ENCODE measurements at places on chromosomes 7 and 10.

- DNase-seq: no peak
These were observed 12.5 kb downstream of the LIPA start for GRCh38 chr10:89238956-89239644.

GRCh38 chr7:50292165-50292757 lies 12.3 kb upstream of the IKZF1 start:
- no peak for DNase-seq

DNA sequence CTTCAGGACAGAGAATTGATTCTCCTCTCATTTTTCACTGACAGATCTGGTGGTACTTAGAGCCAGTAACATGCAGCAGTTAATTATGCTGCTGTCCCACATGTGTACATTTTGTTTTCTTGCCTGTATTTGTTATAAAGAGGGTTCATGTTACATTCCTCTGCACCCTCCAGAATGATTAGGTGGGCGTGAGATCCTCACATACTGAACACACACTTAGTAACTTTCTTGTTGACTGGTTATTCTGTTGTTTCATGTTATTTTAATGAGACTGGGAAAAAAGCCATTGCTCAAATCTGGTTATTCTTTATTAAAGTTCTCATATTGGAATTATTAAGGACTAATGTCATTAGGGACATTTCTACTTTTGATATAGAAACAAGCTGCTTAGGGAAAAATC lies 409.1 kb downstream of the SDK1 start:
- no peak for DNase-seq

DNA sequence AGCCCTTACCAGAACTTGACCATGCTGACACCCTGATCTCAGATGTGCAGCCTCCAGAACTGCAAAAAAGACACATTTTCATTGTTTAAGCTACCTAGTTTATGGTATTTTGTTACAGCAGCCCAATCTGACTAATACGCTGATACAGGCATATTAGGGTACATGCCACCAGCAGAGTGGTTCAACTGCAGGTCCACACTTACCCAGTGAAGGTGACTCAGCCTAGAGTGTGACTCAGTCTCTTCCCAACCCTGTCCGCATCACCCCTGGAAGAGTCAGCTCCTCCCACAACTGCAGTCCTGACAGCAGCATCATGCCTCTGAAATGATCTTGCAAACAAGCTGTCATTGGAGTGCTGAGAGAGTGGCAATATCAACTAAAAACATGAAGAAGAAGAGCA lies 30.8 kb upstream of the GOT1 start:
- DNase-seq: no peak

GRCh38 chr7:153087498-153087897 lies 327.9 kb downstream of the ACTR3B start:
- DNase-seq: no peak

GRCh38 chr10:45427970-45428366 lies 54.0 kb downstream of the ALOX5 start:
- no peak for DNase-seq

- no peak for DNase-seq
These were observed 304.9 kb upstream of the MKI67 start for GRCh38 chr10:128431083-128431482.

GRCh38 chr7:73482746-73483145 lies 39.3 kb downstream of the BAZ1B start:
- DNase-seq: peak; percentile 38

DNA sequence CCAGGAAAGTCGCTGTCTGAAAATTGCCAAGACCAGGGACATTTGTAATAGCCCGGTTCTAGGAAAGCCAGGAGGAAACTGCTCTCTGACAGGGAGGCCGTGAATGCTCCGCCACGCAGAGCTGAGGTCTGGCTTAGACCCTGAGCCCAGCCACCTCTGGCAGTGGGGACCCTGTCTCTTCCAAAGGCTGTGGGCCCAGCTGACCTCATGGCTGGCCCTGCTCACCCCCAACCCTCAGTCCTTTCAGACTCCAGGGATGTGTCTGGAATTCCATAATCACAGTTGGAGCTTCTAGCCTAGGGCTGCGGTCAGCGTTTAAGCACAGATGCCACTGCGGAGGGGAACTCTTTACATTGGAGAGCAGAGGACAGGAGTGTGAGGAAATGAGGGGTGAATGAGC lies 6.6 kb upstream of the VIPR2 start:
- DNase-seq: no peak

DNA sequence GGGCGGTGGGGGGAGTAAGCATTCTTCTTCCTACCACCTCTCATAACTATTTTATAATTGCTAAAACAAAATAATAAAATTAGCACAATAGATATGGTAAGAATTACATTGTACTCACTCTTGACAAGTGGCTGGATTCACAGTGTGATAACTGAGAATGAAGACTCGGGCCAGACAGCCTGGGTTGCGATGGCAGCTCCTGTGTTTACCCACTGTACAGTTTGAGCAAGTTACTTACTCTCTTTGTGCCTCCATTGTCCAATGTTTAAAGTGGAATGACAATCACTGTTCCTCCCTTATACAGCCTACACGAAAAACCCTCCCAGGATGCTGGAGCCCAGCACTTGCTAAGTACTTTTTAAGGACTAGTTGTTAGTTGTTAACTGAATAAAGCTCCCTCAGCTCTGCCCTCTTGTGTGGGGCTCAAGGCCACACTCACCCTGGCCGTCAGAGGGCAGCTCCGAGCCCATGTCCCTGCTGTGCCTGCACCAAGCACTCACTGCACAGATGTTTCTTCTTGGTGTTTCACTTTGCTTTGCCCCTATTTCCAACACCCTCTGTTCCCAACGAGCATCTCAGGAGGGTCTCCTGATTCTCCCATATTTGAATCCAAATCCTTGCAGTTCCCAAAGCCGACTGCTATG lies 56.4 kb upstream of the NPS start:
- peak; percentile 48 for DNase-seq

DNA sequence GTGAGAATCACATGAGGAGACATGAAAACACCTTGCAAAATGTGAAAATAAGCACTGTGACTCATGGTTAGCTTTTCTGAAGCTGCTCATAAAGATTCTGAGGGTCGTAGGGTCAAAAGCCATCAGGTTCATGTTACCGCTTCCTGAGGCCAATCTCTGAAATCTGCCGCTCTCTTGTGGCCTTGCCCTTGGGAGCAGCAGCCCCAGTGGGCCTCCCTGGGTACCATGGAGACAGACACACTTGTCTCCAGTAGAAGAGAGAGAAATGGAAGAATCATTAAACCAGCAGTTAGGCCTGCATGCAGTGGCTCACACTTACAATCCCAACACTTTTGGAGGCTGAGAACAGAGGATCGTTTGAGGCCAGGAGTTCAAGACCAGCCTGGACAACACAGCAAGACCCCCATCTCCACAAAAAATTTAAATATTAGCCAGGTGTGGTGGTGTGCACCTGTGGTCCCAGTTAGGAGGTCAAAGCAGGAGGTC lies 42.8 kb downstream of the NIPSNAP2 start:
- DNase-seq: no peak

DNA sequence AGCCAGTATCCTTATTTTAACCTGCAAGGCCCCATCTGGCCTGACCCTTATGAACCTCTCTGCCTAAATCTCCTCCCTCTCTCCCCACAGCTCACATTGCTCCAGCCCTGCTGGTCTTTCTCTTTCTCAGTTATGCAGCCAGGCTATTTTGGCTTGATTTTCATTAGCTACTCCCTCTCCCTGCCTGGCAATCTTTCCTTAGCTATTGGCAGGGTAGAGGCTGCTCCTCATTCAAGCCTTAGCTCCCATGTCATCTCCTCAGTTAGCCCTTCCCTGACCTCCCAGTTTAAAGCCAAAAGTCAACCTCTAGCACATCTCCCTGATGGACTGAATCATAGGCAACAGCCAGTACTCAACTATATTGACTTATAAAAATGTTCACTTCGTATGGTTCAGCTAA lies 214.4 kb upstream of the CELF2 start:
- no peak for DNase-seq

DNA sequence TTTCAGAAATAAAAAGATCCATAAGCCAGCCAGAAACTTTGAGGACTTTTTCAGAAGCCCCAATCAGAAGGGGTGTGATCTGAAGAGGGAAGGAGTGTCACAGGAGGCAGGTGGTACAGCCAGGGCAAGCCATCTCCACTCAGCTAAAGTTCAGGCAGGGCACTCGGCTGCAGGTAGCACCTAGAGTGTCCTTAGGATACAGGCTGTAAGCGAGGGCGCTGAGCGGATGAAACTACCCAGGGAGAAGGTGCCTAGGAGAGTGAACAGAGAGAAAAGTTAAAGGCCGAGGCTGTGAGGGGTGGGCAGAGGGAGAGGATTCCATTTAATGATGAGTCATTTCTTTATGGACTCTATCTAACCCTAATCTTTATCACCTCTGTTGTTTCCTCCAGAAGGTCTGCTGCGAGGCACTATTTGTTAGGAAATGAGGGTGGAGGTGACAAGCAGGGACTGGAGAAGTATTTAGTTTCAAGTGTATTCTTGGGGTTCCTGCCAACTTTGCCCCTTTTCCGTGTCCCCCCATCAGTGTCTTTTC lies 29.8 kb upstream of the ZCCHC24 start:
- DNase-seq: no peak

DNA sequence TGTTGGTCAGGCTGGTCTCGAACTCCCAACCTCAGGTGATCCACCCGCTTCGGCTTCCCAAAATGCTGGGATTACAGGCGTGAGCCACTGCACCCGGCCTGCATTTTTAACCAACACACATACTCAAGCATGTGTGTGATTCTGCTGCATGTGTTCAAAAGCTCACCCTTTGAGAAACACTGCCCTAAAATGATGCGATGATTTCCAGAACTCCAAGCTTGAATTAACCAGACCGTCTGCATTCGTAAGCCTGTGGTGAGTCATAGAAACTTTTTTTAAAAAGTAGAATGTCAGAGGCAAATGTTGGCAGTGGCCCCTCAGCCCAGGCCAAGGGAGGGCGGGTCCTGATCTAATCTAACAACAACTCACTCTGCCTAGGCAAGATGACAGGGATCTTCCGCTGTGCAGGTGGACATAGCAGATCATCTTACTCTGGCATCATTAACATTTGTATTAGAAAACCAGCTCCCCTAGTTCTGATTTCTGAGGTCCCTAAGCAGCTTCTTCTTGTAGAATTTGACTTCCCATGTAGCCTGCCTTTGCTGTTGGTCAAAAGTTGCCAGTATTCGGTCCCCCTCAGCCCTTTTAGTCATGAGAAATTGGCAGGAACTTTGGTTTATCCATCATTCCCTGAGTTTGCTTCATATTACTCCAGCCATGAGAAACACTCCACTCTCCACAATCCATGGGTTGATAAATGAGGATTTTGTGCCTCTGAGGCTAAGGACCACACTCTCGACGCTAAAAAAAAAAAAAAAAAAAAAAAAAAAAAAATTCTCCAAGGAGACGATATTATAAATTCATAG lies 190.4 kb downstream of the SKIDA1 start:
- DNase-seq: no peak

DNA sequence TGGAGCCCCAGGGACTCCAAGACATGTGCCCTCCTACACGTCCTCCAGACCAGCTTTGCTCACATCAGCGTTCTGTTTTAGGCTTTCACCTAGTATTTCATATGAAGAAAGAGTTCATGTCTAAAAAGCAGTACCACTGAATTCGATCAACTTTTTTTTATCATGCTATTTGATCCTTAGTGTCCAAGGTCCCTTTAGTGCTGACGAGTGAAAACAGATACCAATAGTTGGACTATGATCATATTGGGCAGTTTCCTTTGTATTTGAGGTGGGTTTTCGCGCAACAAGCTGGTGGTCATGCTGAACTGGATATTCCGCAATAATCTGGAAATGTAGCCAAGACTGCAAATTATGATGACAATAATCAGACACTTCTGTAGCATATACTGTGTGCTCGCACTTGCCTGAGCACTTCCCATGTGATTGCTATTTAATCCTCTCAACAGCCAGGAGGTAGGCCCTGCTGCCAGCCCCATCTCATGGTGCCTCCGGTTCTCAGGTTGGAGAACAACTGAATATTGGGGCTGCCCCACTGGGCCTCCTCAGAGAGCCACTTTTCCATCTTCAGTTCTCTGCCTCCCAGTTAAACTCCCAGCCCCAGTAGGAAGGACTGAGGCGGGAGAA lies 65.9 kb downstream of the RBM20 start:
- DNase-seq: no peak

- DNase-seq: no peak
These were observed 159.6 kb downstream of the ARL4A start for GRCh38 chr7:12847001-12847400.

- DNase-seq: no peak
These were observed 19.6 kb upstream of the GPNMB start for GRCh38 chr7:23226844-23227450.

DNA sequence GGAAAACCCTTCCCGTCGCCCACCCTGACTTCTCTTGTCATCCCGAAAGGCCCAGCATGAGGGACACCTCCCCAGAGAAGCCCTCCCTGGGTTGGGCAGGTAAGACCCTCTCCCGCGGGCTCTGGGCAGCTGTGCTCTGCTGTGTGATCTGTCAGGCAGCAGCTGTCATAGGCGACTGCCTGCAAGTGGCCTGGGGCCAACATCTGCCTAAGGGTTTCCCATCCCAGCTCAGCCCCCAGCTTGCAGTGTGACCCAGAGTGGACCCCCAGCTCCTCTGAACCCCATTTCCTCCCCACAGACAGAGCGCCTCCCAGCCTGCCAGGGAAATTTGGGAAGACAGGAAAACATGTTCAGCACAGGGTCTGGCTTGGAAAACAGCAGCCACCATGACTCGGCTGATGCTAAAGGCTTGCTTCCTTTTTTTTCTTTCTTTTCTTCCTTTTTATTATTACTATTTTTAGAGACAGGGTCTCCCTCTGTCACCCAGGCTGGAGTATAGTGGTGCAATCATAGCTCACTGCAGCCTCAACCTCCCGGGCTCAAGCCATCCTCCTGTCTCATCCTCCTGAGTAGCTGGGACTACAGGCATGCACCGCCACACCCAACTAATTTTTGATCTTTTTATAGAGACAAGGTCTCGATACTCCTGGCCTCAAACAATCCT lies 18.3 kb upstream of the TNRC18 start:
- no peak for DNase-seq

GRCh38 chr10:99123851-99124250 lies 111.8 kb downstream of the HPSE2 start:
- no peak for DNase-seq

DNA sequence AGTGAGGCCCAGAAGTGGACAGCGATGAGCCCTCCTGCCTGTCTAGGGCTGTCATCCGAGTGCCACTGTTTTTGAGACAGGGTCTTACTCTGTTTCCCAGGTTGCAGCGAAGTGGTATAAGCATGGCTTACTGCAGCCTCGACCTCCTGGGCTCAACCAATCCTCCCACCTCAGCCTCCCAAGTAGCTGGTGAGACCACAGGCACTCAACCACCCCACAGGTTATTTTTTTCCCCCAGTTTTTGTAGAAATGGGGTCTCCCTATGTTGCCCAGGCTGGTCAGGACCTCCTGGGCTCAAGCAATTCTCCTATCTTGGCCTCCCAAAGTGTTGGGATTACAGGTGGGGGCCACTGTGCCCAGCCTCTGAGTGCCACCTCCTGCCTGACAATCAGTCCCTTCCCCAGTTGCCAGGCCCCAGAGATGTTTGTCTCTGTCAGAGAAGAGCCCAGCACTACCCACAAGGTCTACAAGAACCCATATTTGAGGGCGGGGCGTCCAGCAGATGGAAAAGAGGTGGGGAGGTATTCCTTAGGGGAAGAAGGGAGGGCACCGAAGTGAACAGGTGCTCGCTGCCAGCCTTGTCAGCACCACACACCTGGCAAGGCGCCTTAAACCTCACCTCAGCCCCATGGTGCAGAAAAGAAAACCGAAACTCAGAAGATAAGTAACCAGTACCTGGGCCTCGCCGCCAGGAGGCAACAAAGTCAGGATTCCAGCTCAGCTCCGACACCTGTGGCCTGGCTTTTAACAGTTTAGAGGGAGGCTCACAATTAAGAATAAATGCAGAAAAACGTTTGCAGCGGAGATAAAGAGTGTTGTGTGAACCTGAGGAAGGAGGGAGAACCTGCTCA lies 77.4 kb upstream of the ANLN start:
- peak; percentile 54 for DNase-seq

All from iPS-NIHi11 (cell line).